ENCODE measurements at places on chromosomes 1 and 21.

- DNase-seq, result no peak
These were observed 59.6 kb upstream of the ST6GALNAC5 start for GRCh38 chr1:76807543-76808260.

GRCh38 chr1:173852105-173852504 lies 15.7 kb downstream of the GAS5 start:
- no peak for DNase-seq

- DNase-seq, result no peak
These were observed 23.9 kb upstream of the KCTD3 start for GRCh38 chr1:215543191-215543606.

DNA sequence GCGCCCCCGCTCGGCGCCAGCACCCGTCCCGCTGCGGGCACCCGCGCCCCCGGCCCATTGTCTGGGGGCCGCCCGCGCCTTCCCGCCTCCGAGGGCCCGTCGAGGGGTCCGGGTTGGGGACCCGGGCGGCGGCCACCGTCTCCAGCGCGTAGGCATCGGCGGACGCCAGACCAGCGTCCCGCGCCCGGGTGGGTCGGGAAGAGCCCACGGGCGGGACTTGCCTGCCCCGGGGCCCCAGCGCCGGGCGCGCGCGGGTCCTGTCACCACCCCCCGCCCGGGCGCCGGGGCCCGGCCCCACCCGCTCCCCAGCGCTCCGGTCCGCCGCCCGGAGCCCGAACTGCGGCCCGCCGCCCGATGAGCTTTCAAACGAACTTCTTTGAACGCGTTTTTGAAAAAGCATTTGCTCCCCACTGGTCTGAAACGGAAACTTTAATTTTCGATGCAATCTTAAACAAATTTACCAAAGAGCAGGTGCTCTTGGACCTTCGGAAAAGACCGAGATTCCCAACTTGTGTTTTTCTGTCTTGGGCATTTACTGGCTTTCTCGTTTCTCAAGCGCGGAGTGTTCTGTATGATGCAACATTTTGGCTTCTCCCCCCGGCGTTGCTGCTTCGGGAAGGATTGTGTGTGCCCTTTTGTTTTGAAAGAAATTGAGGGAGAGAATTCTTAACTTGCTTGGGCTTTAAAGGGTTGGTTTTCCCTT lies 615 bp downstream of the CLIC4 start:
- no peak for DNase-seq

DNA sequence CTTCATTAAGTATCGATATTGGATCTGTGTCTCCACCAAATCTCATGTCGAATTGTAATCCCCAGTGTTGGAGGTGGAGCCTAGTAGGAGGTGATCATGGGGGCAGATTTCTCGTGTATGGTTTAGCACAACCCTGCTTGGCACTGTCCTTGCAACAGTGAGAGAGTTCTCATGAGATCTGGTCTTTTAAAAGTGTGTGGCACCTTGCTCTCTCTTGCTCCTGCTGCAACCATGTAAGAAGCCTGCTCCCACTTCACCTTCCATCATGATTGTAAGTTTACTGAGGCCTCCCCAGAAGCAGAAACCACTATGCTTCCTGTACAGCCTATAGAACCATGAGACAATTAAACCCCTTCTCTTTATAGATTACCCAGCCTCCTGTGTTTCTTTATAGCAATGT lies 424.4 kb downstream of the NPHP4 start:
- DNase-seq, result no peak

DNA sequence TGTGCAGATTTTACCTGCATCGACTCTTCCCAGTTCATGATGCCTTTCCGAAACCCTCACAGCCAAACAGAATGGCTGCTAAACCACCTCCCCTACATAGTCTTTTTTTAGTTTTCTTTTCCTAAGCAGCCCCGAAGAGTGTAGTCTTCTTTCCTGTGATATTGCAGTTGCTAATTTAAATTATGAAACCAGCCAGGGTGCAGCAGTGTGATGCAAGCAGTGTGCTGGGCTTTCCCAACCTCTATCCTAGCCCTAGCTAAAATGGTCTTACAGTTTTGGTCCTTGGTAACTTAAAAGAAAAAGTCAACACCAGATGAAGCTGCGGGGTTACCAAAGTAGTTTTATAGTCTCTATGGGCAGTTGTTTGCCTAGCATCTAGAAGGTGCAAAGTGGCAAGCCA lies 82.0 kb upstream of the GCLM start:
- no peak for DNase-seq

DNA sequence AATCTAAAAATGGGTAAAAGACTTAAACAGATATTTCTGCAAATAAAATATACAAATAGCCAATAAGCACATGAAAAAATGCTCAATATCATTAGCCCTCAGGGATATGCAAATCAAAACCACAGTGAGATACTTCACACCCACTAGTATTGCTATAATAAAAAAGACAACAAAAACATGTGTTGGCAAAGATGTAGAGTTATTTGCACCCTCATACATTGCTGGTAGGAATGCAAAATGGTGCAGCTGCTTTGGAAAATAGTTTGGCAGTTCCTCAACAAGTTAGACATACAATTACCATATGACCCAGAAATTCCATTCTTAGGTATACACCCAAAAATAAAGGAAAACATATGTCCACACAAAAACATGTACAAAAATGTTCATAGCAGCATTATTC lies 30.2 kb downstream of the ZZZ3 start:
- no peak for DNase-seq

GRCh38 chr1:63294803-63295594 lies 27.4 kb upstream of the FOXD3 start:
- DNase-seq, result no peak
